ENCODE measurements at places on chromosomes 6 and 20.

- no peak for DNase-seq
Observed at GRCh38 chr6:148968771-148969602, 222.2 kb downstream of the UST start.

DNA sequence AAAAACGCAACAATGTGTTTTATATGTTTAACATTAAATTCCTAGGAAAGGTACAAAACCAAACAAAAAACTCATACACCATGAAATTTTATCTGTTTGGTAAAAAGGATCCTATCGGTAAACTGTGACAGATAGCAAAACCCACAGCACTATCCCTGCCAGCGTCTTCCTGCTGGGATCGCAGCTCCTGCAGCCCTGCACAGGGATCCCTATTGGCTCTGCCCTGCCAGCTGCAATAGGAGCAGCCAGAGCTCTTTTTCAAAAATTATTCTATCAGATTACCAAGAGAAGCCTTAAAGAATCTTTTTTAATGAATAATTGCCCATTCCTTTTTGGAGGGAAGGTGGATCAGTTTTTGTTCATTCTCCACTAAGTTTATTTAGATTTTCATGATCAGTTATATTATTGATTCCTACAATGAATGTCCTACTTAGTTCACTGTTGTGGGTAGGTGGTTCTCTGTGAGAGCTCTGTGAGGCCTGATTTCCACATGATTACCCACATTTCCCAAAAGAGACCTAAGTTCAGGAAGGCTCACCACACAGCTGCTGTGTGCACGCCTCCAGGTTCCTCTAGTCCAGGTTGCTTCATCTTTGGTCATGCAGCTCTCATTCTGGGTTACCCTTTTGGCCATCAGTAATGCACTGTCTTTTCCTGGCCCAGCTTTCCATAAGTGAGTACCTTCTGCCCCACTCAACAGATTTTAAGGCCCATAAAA, 293.8 kb downstream of the FRK start:
- no peak for DNase-seq

DNA sequence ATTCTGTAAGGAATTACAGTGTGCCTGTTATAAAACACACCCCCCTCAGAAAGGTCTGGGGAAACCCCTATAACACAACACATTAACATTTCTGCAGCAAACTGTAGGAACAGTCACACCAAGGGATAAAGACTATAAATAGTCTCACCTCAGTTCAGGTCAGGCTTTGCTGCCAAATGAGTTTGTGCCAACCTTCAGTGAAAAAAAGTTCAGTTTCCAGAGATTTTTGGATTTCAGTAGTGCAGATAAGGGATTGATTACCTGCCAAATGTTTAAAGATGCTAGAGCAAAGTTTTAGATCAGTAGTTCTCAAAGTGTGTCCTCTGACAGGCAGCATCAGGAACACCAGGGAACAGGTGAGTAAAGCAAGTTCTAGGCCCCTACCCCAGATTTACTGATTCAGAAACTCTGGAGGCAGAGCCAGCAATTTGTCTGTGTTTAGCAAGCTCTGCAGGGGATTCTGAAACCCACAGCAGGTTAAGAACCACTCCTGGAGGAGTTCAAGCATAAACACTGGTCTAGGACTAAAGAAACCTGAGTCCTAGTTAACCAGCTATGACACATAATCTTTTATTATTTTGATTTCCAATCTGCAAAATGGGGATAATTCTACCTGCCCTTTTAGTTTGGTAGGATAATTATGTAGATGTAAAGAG, 111.0 kb downstream of the RCAN2 start:
- DNase-seq: peak; percentile 31

DNA sequence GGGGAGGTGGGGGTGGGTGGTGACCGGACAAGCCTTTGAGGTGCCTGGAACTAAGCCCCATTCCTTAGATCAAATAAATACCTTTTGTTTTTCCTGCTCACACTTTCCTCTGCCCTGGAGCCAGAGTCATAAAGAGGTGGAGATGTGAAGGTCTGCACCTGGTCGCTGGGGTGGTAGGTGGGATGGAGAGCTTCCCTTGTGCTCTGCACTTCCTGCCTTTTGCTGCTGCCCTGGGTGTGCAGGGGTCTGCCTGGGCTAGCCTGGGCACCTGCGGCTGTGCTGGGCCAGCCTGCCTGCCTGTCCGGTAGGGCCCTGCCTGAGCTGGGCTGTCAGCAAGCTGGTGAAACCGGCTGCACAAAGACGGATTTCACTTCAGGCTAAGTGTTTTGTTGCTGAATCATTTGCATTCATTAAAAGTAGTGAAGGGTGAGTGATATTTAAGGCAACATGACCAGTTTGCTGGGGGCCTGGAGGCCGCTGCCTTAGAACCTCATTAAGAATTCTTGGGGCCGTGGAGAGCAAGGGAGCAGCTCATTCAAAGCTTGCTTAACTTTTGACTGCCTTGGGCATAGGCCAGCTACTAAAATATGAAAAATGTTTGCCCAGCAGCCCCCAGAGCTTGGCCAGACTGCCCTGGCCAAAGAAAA, 20.5 kb downstream of the PTK7 start:
- no peak for DNase-seq

GRCh38 chr6:136703331-136703865, 88.9 kb downstream of the MAP3K5 start:
- DNase-seq: no peak

GRCh38 chr20:31562241-31562640, 42.8 kb upstream of the ID1 start:
- DNase-seq: no peak

GRCh38 chr6:29509239-29509638, 21.5 kb upstream of the MAS1L start:
- DNase-seq: no peak

GRCh38 chr6:12485226-12485764, 195.1 kb downstream of the EDN1 start:
- DNase-seq: no peak

GRCh38 chr6:16849280-16849987, 88.2 kb upstream of the ATXN1 start:
- no peak for DNase-seq

DNA sequence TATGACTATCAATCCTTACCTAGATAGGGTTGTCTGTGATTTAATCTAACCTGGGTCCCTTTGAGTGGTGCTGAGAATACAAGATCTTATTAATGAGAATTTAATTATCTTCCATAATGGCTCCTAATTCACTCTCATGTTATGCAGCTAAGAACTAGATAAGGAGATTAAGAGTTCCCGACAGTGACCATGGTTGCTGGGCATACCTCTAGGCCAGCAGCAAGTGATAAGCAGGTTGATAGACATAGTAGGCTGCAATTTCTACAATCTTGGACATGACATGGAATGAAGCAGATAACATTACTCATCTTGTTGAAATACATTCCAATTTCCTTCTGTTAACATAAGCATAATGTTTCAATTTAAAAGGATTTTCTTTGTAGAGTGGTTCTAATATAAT, 27.1 kb downstream of the SPACA1 start:
- no peak for DNase-seq

GRCh38 chr6:33271117-33271467, 584 bp downstream of the VPS52 start:
- DNase-seq: no peak

GRCh38 chr20:17568045-17568788, 1.7 kb upstream of the DSTN start:
- DNase-seq: no peak

- DNase-seq: no peak
Observed at GRCh38 chr6:92708945-92709344, 710.4 kb downstream of the EPHA7 start.

DNA sequence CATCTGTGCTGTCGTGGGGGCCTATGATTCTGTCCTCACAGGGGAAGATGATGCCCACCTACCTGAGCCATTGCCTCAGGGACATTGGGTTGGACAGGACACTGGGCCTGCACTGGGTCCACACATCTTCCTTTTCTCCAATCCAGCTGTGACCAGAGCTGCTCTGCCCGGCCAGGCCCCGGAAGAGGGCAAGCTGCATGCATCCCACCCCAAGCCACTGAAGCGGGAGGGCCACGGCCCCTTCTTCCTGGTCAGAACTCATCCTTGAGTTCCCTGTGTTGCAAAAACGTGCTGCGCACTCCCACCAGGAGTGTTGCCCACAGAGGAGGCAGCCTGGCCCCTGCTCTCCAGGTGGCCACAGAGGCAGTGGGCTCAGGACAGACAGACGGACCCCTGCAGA, 38.2 kb downstream of the SPDEF start:
- DNase-seq: no peak

DNA sequence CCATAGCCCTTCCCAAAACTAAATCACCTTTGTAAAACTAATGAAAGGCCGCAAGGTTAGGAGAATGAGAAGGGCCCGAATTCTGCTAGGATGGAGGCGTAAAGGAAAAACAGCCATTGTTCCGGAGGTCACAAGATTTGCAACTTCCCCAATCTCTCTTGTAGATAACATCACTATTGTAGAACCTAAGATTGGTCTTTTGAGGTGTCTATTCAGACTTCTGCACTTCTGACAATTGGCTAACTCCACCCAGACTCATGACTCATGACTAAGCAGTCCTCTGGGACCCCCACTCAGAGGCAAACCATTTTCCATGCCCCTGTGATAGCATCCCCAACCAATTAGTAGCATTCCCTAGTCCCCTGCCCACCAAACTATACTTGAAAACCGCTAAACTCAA, 210.5 kb upstream of the SHLD1 start:
- DNase-seq: no peak

DNA sequence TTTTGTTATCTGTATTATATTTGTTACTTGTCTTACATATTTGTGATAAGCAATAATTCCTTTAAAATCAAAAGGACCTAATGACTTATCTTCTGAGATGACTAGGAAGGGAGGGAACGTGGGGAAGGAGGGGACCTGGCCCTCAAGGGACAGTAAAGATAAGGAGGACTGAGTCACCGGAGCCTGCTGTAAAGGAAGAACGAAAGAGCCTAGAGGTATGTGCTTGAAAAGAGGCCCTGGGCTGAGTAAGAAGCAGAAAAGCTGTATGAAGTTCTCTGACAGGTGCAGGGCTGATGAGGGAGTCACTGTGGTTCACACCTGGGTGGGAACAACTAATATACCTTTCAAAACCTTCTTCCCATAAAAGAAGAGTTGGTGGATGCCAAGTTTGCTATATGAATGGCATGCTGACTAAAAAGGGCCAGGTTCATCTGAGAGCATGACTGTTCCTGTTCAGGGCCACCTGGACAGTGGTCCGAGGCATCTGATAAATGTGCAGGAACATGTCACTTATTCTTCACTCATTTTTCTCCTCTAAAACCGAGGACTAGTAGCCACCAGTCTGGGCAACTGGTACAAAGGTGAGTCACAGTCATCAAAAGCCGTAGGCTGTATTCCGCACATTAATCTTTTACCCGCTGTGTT, 111.3 kb downstream of the TNFAIP3 start:
- DNase-seq: no peak

GRCh38 chr20:60765821-60766403, 486.1 kb upstream of the CDH4 start:
- no peak for DNase-seq

GRCh38 chr6:55868771-55869479, 6.5 kb downstream of the BMP5 start:
- DNase-seq: no peak

GRCh38 chr20:20856306-20856705, 143.9 kb upstream of the RALGAPA2 start:
- no peak for DNase-seq

- DNase-seq: peak; percentile 59
Observed at GRCh38 chr20:17227669-17228623, 1.1 kb downstream of the PCSK2 start.

- DNase-seq: no peak
Observed at GRCh38 chr6:4366635-4367395, 231.4 kb upstream of the ECI2 start.

DNA sequence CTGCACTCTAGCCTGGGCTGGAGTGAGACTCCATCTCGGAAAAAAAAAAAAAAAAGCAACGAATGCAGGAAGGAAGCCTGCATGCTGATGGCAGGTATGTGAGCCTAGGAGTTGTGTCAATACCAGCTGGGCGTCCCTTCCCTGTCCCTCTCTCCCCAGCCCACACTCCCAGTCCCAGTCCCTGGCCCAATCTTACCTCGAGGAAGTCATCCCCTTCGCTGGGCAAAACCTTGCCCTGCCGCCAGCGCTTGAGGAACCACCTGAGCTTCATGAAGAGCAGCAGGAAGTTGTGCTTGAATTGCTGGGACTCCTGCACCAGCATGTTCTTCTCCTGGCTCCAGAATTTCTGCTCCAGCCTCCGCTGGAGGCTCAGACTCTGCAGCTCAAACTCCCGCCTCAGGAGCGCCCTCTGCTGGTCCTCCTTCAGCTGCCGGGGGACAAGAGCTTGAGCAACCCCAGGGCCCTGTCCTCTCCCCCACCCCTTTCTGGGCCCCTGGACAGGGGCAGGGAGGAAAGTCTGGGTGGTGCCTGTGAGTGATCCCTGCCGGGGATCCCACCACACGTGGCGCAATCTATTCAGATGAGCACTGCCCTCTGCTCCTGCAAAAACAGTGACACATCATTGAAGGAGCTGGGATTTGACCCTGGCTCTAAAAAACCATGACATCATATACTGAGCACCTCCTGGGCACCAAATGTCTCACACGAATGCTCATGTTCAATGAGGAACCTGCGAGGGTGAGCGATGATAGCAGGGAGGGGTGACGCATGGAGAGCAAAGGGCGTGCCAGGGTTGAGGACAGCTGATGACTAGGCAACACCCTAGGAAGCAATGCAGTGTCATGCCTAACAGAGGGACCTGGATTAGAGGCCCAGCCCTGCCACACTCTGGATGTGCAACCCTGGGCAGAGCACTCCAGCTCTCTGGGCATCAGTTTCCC, 35.0 kb upstream of the DSN1 start:
- no peak for DNase-seq

- no peak for DNase-seq
Observed at GRCh38 chr6:89368999-89369398, 16.5 kb upstream of the UBE2J1 start.

- DNase-seq: peak; percentile 91
Observed at GRCh38 chr6:170497841-170498301, 55.2 kb downstream of the PSMB1 start.

- no peak for DNase-seq
Observed at GRCh38 chr6:107959392-107959791, 1.4 kb upstream of the SEC63 start.

DNA sequence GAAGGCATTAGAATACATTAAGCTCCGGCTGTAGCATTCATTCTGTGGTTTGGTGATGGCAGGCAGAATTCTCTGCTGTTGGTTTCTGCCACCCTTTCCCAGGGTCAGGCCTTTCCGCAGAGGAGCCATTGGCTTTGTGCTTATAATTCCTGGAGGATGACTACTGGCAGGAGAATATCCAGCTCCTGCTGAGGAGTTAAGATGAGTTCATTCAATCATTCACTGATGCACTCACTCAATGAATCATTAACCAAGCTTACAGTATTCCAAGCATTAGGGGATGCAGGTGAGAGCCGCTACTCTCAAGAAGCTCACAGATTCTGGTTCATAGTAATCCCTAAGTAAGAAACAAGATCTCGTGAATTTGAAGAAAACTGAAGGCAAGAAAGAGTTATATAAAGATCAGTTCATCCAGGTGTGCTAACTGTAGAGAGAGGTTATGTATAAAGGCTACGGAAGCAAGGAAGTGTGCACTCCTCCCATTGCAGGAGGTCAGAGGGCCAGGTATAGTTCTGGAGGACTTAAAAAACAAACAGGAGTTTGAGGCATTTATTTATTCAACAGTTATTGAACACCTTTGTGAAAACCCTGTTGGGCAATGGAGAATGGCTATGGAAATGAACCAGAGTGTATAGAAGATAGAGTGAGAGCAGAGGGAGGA, 75.5 kb downstream of the HMGN3 start:
- no peak for DNase-seq

Measured in NCI-H1092 treated with DMSO at 0.1 percent for 48 hours (cell line).